Erythroblast (primary cell): ENCODE measurements at places on chromosomes 2 and 18.
A peak's percentile ranks its signal among the peaks of the same experiment; 100 is the strongest.

DNA sequence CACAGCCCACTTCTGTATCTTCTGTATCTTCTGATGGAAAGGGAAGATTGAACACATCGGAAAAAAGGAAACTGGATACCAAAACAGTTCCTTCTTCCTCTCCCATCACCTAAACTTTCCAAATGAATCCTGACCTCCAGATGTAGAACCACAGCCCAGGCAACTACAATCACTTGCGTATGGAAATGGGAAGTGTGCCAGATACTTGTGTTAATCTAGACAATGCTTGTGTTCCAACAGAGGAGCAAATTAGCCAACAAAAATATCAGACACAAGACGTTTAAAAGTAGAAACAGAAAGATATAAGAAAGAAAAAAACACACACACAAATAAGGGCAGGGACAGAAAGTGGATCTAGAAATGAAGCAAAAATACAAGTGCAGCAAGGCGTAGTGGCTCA is 31.4 kb upstream of the DUSP2 start:
- DNase-seq = no peak

DNA sequence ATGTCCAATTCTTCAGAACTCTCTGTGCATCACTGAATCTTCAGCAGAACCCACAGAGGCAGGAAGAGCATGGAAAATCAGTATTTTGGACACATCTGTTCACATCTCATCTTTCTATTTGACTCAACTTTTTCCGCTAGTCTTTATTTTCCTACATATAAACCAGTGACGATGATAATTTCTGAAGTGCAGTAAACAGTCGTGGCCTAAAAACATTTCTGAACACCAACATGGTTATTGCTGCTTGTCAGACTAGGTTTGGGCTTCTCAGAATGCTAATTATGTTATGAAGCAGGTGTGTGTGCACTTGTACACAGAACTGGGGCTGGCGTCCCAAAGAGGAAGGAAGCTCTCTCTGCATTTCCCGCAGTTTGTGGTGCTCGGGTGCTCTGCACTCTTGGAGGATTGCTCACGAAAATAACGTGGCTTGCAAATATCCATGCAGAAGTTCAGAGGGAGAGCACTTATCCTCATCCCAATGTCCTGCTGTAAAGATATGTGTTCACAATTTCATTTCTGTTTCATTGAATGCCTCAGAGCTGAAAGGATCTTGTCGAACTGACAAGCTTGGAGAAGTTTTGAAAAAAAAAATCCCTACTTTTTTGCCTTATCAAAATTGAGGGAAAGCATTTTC is 50.8 kb downstream of the EDAR start:
- DNase-seq = no peak

GRCh38 chr2:144354953-144355352 is 165.0 kb downstream of the ZEB2 start:
- DNase-seq = peak; percentile 39

DNA sequence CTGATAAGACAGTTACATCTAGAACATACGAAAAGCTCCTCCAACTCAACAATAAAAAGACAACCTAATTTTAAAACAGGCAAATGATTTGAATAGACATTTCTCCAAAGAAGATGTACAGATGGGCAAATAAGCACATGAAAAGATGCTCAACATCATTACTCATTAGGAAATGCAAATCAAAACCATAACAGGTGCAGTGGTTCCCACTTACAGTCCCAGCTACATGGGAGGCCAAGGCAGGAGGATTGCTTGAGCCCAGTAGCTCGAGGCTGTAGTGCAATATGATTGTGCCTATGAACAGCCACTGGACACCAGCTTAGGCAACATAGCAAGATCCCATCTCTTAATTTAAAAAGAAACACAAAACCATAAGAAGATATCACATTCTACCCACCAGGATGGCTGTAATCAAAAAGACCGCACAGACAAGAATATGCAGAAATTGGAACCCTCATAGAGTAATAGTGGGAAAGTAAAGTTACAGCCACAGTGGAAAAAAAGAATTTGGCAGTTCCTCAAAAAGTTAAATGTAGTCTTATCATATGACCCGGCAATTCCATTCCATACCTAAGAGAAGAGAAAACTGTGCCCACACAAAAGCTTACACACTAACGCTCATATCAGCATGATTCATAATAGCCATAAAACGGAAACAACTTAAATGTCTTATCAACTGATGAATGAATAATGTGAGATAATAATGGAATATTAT is 30.5 kb upstream of the ARMC9 start:
- DNase-seq = no peak

- peak; percentile 36 for DNase-seq
Observed at GRCh38 chr2:96146153-96146880, 1.1 kb upstream of the DUSP2 start.

DNA sequence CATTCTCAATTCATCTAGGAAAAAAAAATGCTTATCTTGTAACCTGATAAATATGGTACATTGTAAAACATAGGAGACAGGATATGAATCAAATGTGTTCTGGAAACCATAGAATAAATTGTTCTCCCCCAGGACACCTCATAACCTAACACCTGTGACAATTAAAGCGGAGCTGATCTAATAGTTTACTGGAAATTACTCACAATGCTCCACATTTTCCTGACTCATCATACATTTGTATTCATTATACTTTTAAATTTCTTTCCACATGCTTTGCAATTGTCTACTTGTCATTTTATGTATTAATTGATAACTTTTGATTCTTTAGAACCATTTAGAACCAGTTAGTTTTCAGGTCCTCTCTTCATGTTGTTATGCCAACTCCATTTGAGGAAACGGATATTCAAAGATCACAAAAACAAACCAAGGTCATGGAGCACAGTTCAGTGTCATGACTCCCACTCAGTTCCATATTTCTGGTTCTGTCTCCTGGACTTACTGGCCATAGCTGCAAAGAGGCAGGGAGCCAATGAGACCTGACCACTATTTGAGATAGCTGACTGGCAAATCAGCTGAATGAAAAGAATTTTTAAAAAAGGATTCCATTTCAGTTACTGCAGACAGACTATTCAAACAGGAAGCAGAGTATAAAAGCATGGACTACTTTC is 128.5 kb downstream of the CALCRL start:
- DNase-seq = no peak

GRCh38 chr2:11753886-11754699 is 7.7 kb downstream of the LPIN1 start:
- peak; percentile 13 for DNase-seq

- no peak for DNase-seq
Observed at GRCh38 chr18:38602341-38602740, 1036.7 kb upstream of the CELF4 start.

- DNase-seq = no peak
Observed at GRCh38 chr18:44602845-44603244, 77.8 kb upstream of the SETBP1 start.

DNA sequence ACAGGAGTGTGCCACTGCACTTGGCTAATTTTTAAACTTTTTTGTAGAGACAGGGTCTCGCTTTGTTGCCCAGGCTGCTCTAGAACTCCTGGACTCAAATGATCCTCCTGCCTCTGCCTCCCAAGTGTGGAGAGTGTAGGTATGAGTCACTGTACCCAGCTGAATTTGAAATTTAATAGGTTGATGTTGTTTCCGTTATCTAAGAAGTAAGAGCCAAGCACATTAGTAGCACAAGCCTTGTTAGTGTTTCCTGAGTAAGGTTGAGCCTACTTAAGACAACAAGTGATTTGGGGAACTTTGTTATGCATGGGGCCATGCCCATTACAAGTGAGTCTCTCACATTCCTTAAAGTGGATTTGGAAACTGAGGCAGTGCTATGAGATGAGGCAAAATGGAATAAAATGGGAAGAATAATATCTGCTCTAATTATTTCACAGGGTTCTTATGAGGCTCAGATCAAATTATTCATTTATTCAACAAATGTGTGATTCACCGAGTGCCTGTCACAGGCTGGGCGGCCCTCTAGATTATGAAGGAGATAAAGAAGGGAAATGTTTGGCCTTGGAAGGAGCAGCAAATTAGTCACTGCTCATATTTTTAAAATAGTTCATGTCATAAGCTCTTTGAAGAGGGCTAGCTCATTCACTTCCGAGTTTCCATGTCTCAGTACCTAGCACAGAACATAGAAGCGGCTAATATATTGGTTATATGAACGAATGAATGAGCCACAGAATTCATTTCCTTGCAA is 217.2 kb downstream of the LDLRAD4 start:
- DNase-seq = no peak

- no peak for DNase-seq
Observed at GRCh38 chr18:13611601-13612195, 114.7 kb downstream of the FAM210A start.

GRCh38 chr2:40370007-40370395 is 81.9 kb downstream of the SLC8A1 start:
- no peak for DNase-seq

GRCh38 chr2:36461039-36461681 is 105.6 kb downstream of the CRIM1 start:
- no peak for DNase-seq

DNA sequence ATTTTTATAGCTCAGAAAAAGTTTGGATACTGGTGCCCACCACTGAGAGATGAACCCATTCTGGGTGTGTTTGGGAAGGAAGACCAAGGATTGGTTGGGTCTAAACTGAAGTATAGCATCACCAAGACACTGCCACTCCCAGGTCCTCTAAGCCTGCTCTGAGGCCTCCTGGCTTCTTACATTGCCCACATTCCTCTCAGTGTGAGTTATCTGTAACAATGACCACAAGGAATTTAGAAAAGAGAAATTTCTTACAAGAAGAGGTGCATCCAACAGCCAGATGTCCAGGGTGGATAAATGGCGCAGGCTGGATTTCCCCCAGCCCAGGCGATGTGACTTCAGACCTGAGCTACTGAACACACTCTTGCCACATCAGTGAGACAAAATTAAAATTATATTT is 1.6 kb upstream of the GPR45 start:
- DNase-seq = no peak

- peak; percentile 47 for DNase-seq
Observed at GRCh38 chr2:149313512-149313972, 16.8 kb upstream of the LYPD6 start.

GRCh38 chr2:188682838-188683237 is 291.3 kb upstream of the COL3A1 start:
- no peak for DNase-seq

- DNase-seq = no peak
Observed at GRCh38 chr2:126715111-126715510, 59.2 kb downstream of the GYPC start.

- DNase-seq = no peak
Observed at GRCh38 chr2:132979339-132980093, 309.5 kb upstream of the LYPD1 start.

GRCh38 chr18:45726603-45727002 is 2.6 kb downstream of the SLC14A1 start:
- DNase-seq = no peak
